Panc1 (cell line): ENCODE measurements at places on chromosomes 3 and 15. TPM values are rescaled to one million over a fixed set of nuclear protein-coding genes. Genes with fewer than 3 reads are reported as not detected.
A peak's percentile ranks its signal among the peaks of the same experiment; 100 is the strongest.

The TTBK2 gene
- 17.2 TPM for total RNA-seq

DNA sequence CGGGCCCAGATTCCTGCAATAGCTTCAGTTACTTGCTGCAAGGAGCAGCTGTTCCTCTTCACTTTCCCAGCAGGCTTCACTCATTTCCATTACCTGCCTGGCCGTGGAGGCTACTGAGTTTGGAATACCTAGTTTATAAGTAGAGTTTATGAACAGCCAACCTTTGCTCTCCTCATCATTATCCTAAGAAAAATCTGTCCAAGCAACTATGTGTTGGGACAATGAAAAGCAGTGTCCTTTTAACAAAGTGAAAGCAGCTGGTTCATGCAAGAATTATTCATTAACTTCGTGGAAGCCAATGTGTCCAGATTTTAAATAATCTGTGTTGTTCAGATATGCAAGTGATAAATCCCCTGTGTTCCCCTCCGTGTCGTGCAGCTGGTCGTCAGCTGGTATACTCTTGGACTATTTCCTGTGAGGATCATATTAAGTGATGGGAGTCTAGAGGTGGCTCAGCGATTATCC, 39.3 kb upstream of the SSR3 start:
- no peak for DNase-seq
- no peaks in the 10 kb centered on the region for H3K4me1 ChIP-seq
- H3K36me3 ChIP-seq = no peaks in the 10 kb centered on the region
- H3K27me3 ChIP-seq = no peaks in the 10 kb centered on the region
- H3K27ac ChIP-seq = no peak overlapping the region
- no peak overlapping the region for H3K4me3 ChIP-seq

- no peak for DNase-seq
- no peak overlapping the region for H3K27ac ChIP-seq
- no peak overlapping the region for H3K4me3 ChIP-seq
- H3K4me1 ChIP-seq = no peaks in the 10 kb centered on the region
- H3K36me3 ChIP-seq = no peaks in the 10 kb centered on the region
Measured at GRCh38 chr3:147816752-147817151, 407.6 kb downstream of the ZIC1 start.

The SIDT1 gene
- not detected for total RNA-seq

DNA sequence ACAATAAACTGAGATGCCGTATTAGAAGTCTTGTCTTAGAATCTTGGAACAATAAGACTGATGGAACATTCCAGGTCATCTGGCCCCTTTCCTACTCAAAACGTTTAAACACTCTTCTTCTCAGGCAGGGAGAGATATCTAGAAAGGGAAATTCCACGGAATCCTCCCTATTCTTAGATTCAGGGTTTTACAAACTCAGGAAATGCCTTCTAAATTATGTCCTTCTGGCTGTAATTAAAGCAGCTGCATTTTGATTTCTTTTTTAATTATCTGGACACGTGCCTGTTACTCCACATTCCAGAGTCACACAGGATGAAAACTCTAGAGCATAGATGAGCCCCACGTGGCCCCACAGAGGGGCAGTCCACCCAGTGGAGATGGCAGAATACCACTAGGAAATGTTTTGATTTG, 41.5 kb upstream of the MTMR10 start:
- H3K4me1 ChIP-seq = no peaks in the 10 kb centered on the region
- H3K4me3 ChIP-seq = no peak overlapping the region

DNA sequence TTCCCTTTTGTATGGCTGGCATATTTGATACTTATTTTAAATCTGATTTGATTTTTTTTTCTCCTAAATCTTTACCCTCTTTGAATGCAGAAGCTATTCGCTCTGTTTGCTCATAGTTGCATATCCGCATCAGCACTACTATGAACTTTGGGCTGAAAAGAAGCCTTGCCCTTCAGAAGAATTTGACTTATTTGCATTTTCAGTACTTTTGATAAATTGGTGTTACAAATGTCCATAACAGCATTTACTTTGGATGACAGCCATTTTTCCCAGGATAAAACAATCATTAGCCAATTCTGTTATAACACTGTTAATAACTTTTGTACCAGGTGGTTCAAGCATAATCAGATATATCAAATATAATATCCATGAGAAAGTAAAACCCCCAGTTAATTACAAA, 129.5 kb downstream of the PLCL2 start:
- H3K36me3 ChIP-seq = no peaks in the 10 kb centered on the region
- H3K27me3 ChIP-seq = no peaks in the 10 kb centered on the region
- no peak overlapping the region for H3K27ac ChIP-seq
- no peak for DNase-seq
- no peak overlapping the region for H3K4me3 ChIP-seq

DNA sequence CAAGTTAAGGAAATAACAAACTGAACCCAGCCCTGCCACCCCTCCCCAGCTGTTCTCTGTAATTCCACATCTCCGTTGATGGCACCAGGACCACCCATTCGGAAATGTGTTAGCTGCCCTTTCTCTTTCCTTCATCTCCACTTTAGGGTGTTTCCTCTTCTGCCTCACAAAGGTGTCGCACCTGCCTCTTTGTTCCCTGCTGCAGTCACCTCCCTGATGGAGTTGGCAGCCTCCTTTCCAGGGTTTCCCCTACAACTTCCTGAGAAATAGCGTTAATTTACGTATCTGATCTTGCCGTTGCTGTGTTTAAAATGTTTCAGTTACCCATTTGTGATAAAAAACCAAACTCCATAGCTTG, 57.3 kb downstream of the GPR171 start:
- peaks cover 14% of the 10 kb centered on the region; the same call in 1 of the 2 replicates for H3K27me3 ChIP-seq
- H3K4me3 ChIP-seq = no peak overlapping the region
- H3K36me3 ChIP-seq = no peaks in the 10 kb centered on the region
- no peak overlapping the region for H3K27ac ChIP-seq
- H3K4me1 ChIP-seq = peaks cover 7% of the 10 kb centered on the region; the same call in 1 of the 2 replicates

- H3K27me3 ChIP-seq = no peaks in the 10 kb centered on the region
- no peaks in the 10 kb centered on the region for H3K4me1 ChIP-seq
- H3K36me3 ChIP-seq = no peaks in the 10 kb centered on the region
- DNase-seq = no peak
Measured at GRCh38 chr3:98612996-98613517, 19.6 kb upstream of the CPOX start.

GRCh38 chr3:195907934-195908693, at the start of gene TNK2:
Gene TNK2, minus strand, starts transcription at chr3:195908551. Its CDS starts 19,963 bp downstream, at chr3:195888588.
- peaks cover 55% of the 10 kb centered on the region for H3K4me1 ChIP-seq
- peak within 1 kb of the TSS; percentile 52 for H3K4me3 ChIP-seq
- no peaks in the 10 kb centered on the region for H3K27me3 ChIP-seq
- H3K36me3 ChIP-seq = no peaks in the 10 kb centered on the region
- DNase-seq = no peak
